ENCODE measurements at places on chromosomes 12 and 14. TPM values are rescaled to one million over a fixed set of nuclear protein-coding genes. Genes with fewer than 3 reads are reported as not detected.

Gene CCDC196
- not detected for total RNA-seq

Gene KRT3
- not detected for total RNA-seq

Gene CCNK
- total RNA-seq: 51.0 TPM

Gene SPSB2
- total RNA-seq: 12.8 TPM

Gene ETFBKMT
- total RNA-seq: 4.4 TPM

Gene TAS2R46
- 2.0 TPM for total RNA-seq

Gene MFAP5
- 9.0 TPM for total RNA-seq
